Large intestine (tissue), 12 donors: ENCODE measurements at places on chromosomes 2 and 18. TPM values are rescaled to one million over a fixed set of nuclear protein-coding genes. Genes with fewer than 3 reads are reported as not detected.

DNA sequence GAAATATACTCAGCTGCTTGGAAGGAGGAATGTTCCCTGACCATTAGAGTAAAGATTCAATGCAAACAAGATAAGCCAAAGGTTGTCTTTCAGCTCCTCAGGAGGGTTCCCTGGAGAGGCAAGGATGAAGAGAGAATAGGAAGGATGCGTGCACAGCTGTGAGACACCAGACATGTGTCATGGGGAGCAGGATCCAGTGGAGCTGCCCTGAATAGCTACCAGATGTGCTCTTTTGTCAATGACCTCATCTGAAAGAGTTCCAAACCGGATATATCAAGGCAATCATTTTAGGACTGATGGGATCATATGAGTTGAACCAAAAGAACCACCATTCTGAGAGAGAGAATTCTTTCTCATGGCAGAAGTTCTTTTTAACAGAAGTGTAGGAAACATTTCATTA is 490.6 kb downstream of the IRS1 start:
- no peak for DNase-seq

DNA sequence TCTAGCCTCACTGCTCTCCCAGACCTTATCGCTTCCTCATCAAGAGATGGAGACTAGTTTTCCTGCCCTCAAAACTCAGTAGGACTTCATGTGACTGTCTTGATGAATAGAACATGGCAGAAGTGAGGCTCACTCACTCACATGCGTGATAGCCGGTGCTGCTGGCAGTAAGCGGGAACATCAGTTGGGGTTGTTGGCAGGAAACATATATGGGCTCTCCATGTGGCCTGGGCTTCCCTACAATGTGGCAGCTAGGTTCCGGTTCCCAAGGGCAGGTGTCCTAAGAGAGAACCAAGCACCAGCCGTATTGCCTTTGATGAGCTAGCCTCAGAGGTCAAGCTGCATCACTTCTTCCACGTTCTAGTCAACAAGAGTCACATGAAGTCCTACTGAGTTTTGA is 15.2 kb upstream of the FAHD2A start:
- no peak for DNase-seq

Gene IL18RAP
- polyA plus RNA-seq = 1.0 TPM

GRCh38 chr18:31990823-31991222 is 27.8 kb upstream of the RNF125 start:
- no peak for DNase-seq

GRCh38 chr18:58429442-58429841 is 199.4 kb downstream of the ALPK2 start:
- DNase-seq = no peak
